NCI-H774 (cell line): ENCODE measurements at places on chromosomes 11 and 22.

GRCh38 chr11:119168471-119169281 lies at the start of gene NLRX1:
Gene NLRX1 (plus strand): TSS chr11:119168725. CDS start chr11:119171404, 2,679 bp downstream.
- DNase-seq = peak; percentile 86

- no peak for DNase-seq
Observed at GRCh38 chr22:48299124-48299523, 1528.5 kb downstream of the BRD1 start.

DNA sequence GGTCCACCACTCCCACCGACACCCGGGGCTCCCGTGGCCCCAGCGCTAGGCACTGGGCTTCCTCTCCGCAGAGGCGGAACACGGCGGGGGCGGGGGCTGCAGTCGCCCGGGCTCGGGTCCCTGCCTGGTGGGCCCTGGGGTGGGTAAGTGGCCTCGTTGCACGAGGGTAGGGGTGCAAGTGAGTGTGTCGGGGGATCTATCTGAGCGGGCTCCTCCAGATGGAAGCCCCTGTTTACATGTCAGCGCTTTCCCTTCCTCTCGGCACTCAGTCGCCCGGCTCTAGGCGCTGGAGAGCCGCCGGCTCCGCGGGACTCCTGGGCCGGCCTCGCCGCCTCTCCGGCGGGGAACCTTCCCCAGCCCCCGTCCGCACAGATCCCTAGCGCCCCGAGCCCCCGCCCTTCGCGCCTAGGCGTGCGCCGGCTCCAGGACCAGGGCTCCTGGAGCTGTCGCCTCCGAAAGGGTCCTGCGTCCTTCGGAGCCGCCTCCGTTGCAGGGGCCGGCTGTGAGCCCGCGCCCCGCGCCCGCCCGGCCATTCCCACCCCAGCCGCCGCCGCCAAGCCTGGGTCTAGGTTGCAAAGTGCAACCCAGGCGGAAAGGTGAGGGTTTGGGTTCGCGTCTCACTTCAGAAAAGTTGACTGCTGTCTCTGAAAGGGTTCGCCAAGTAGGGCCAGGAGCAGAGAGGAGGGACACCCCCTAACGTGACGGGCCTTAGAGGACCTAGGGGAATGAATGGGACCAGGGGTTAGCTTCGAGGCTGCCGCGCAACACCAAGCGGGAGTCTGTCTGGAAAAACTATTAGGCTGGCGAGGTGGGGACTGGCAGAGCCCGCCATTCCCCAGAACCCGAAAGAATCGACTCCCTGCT lies 978 bp downstream of the FLI1 start:
- no peak for DNase-seq

DNA sequence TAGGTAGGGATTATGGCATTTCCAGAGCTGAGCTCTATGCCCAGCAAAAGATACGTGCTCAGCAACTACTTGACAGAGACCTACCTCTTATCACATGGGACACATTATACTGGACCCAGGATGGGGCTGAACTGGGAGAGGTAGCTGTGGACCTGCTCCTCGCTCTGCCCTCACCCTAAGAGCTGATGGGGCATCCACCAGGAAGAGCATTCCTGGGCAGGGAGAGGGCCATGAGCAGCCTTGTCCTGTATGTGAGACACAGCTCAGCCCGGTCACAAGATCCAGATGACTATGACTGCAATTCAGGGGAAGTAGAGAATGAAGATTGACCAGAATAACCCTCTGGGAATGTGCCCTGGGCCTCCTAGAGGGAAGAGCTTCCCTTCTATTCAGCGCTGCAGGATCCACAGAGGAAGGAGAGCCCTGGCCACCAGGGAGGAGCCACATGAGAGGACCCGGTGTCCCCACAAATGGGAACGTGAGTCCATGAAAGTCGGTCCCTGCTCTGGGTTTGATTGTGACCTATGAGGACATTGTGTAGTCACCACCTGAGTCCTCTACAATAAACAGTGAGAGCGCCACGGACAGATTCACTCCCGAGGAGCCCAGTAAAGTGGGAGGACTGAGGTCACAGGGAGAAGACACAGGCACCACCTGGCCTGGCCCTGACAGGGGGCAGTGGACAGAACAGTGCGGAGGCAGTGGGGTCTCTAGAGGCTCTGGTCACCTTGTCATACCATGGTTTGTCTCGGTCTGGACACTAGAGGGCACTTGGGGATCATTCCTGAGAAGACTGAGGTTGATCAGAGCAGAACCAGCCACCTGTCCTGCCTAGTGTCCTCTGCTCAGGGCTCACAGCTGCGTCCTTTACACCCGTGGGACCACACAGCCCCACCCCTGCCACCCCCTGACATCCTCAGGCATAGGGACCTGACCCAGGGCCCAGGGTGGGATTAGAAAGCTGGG lies 99.5 kb downstream of the ZNF280B start:
- peak; percentile 37 for DNase-seq

DNA sequence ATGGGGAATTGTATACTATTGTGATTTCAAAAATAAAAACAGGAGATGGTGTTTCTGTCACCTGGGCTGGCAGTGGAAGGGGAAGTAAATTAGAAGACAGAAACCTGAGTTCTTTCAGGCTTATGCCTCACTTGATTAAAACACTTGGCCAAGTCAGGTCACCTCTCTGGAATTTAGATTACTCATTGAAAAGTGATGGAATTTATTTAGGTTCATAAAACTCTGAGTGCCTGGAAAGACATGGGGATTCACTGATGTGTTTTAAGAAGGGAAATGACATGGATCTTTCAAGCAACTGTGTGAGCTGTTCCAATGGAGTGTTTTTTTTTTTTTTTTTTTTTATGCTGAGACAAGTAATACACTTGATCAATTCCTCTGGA lies 400.1 kb downstream of the TMEM135 start:
- DNase-seq = no peak

DNA sequence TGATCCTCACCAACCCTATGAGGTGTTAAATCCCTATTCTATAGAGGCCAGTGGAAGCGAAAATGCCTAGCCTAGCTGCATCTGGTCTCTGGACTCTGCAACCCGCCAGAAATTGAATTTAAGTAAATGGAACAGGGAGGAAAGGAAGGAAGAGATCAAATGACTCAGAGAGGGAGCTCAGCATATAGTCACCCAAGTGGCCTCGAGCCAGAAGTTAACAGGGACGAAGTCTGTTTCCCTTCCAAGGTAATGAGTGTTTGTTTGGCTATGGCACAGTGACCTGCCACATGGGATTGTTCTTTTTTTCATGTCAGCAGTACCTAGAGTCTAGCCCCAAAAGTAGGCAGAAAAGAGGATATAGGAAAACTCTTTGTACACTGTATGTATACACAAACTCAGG lies 66.3 kb downstream of the PAK1 start:
- DNase-seq = peak; percentile 44

GRCh38 chr11:64869571-64870175 lies 8.7 kb downstream of the EHD1 start:
- no peak for DNase-seq

GRCh38 chr22:29629903-29630516 lies 26.6 kb downstream of the NF2 start:
- no peak for DNase-seq

GRCh38 chr11:130315354-130315970 lies 745 bp upstream of the ZBTB44 start:
- DNase-seq = peak; percentile 43

- DNase-seq = no peak
Observed at GRCh38 chr22:44380756-44381486, 68.2 kb upstream of the SHISAL1 start.
